ENCODE measurements at places on chromosomes 2 and 18.

GRCh38 chr2:130873700-130874346, 37.1 kb downstream of the ARHGEF4 start:
- peak; percentile 45 for DNase-seq

DNA sequence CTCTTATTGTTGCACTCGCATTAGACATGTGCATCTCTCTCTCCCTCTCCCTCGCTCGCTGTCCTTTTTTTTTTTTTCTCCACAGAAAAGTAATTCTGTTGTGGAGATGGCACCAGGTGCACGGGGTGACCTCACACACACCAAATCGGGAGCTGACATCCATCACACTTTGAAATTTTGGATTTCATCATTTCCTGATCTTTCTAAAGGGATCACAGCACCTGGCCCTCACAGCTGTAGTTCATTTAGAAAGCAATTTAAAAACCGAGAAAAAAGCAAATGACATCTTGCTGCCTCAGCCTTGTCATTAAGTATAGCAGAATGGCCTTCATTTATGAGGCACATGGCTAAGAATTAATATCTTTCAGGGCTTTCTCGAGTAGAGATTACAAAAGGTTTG, 717.2 kb downstream of the RNF144A start:
- DNase-seq, result no peak

DNA sequence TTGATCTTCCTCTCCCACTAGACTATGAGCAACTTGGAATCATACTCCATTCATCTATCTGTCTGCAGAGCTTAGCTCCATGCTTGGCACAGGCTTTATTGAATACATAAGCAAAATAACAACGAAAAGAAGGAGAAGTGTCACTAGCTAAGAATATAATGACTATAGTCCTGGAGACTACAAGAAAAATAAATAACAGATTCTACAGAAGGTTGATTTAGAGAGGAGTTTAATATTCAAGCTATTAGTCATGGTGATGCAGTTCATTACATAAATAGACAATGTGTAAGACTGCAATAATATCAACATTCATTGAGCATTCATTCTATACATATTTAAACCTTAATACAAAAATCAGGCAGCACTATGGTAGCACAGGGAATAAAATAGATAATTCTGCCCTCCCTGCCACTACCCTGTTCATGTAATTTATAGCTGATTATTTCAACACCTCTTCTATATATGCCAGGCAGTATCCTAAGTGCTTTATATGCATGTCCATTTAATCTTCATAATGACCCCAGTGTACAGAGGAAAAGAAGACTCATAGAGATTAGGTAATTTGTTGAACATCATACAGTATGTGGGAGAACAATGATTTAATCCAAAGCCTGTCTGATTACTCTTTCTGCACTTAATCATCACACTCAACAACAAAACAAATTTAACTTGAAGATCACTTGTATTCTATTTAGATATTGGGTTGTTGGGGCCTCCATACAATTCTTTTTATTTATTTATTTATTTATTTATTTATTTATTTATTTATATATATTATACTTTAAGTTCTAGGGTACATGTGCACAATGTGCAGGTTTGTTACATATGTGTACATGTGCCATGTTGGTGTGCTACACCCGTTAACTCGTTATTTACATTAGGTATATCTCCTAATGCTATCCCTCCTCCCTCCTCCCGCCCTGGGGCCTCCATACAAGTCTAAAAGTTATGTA, 165.3 kb downstream of the RNF152 start:
- peak; percentile 49 for DNase-seq

GRCh38 chr2:98664323-98664722, 55.9 kb downstream of the UNC50 start:
- DNase-seq, result peak; percentile 79

DNA sequence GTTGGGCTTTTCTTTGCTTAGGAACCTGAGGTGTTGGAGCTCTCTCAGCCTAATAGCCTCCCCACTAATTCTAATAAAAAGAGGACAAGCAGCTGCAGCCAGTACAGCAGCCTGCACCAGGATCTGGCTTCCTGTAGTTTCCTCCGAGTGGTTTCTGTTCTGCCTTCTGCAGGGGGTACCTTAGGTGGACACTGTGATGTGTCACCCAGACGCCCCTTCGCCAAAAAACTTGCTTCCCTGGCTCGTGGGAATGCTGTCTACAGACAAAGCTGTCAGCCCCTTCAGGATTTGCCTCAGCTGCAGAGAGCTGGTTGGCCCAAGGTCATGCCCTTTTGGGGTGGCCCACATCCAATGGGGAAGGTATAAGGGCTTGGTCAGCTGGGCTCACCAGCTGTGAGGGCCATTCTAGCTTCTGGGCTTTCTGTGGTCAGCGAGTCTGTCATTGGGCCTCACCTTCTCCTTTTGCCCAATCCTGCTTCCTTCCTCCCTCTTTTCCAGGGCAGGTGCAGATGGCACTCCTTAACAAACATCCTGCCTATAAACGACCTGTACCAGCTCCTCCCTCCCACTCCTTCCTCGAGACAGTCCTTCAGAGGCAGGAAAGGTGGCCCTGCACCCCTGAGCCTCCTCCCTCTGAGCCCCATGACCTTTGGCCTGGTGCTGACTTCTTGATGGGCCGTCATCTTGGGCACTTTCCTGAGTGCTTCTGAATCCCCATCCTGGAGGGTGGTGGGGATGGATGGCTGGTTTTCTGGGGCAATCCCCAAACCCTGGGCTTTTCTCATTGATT, 44.0 kb upstream of the ROCK2 start:
- no peak for DNase-seq

DNA sequence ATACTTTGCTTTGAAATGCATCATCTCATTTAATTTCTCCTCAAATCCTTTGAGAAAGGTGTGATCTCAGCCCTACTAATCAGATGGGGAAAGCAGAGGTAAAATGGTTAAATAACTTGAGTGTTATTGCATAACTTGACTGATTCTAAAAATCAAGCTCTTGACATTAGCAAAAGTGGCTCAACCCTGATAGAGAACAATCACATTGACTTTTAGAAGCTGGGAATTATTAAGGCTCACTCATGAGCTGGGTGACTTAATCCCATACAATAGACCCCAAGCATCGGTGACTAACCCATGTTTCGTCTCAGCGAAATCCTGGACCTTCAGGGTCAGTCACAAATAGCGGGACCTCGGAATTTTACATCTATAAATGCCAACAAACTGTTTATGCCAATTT, 378.9 kb downstream of the NBAS start:
- DNase-seq, result no peak

- DNase-seq, result no peak
Measured at GRCh38 chr18:60292186-60292585, 80.4 kb downstream of the MC4R start.

- DNase-seq, result no peak
Measured at GRCh38 chr2:109255654-109256053, 126.6 kb downstream of the SH3RF3 start.

DNA sequence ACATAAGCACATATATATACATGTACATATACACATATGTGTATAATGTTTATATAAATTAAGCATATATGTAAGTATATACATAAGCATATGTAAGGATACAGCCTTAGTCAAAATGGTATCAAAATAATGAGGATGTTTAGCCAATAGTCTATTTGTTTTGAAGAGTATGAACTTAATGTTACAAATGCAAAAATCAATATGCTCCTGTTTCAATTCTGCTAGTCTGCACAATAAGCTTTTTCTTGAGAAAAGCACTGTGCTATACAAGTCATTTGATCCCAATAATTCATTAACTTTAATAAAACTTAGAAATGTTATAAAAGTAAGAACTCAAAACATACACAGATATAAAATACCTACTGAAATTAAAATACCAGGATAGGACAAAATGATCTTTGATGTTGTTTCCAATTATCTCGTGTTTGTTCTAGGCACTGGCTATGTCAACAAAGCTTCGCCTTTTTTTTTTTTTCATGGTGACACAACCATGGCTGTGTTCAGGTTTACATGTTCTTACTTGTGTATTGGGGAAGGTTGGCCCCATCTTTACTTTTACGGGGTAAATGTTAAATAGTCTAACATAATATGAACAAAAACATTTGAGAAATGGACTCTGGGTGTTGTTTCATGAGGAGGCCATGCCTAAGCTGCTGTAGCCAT, 271.1 kb upstream of the CDH19 start:
- no peak for DNase-seq

- DNase-seq, result no peak
Measured at GRCh38 chr2:2742726-2743125, 411.7 kb upstream of the MYT1L start.

GRCh38 chr2:134869946-134870736, 31.7 kb downstream of the ACMSD start:
- no peak for DNase-seq

DNA sequence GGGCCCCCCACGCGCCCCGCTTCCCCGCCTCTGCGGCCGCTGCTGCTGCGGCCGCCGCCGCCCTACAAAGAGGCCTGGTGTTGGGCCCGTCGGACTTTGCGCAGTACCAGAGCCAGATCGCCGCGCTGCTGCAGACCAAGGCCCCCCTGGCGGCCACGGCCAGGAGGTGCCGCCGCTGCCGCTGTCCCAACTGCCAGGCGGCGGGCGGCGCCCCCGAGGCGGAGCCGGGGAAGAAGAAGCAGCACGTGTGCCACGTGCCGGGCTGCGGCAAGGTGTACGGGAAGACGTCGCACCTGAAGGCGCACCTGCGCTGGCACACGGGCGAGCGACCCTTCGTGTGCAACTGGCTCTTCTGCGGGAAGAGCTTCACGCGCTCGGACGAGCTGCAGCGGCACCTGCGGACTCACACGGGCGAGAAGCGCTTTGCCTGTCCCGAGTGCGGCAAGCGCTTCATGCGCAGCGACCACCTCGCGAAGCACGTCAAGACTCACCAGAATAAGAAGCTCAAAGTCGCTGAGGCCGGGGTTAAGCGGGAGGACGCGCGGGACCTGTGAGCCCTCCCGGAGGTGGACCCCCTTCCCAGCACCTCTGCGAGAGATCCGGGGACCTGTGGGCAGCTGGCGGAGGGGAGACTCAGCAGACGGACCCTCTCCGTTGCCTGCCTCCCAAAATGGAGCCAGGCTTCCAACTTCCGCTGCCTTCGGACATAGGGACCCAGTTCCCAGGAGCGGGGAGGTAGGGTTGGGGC, 1.9 kb downstream of the SP5 start:
- no peak for DNase-seq

- DNase-seq, result no peak
Measured at GRCh38 chr2:171420728-171421563, 12.8 kb downstream of the METTL8 start.

GRCh38 chr18:12515550-12515949, 107.8 kb downstream of the PRELID3A start:
- no peak for DNase-seq

- DNase-seq, result no peak
Measured at GRCh38 chr2:113263546-113263945, 15.2 kb downstream of the PAX8 start.

DNA sequence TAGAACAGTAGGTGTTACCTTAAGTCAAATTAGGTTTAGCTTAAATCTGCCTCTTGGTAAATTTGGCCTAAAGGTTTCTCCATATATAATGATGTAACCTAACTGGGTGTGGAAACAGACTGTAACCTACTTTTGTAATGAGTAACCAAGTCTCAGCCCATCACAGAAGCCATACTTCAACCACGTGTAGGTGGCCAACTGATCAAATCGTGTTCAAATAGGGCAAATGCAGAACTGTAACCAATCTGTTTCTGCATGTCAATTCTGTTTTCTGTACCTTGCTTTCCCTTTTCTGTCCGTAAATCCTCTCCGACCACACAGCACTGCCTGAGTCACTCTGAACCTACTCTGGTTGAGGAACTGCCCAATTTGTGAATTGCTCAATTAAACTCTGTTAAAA, 34.0 kb upstream of the PLA2R1 start:
- DNase-seq, result no peak

DNA sequence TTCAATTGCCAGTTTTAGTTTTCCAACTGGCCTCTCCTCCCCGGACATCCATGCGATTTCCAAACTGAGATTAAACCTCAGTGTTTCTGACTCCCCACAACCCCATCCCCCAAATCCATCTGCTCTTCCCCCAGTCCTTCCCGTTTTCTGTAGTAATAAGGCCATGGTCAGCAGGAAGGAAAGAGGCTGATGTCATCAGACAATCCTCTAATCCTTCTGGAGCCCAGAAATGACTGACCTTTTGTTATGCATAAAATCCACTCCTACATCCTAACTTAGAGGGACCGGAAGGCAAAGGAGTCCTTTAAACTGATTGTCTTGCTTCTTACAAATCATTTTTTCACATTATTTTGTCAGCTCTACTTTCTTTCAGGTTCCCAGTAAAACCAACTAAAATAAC, 155.8 kb downstream of the INO80D start:
- no peak for DNase-seq

DNA sequence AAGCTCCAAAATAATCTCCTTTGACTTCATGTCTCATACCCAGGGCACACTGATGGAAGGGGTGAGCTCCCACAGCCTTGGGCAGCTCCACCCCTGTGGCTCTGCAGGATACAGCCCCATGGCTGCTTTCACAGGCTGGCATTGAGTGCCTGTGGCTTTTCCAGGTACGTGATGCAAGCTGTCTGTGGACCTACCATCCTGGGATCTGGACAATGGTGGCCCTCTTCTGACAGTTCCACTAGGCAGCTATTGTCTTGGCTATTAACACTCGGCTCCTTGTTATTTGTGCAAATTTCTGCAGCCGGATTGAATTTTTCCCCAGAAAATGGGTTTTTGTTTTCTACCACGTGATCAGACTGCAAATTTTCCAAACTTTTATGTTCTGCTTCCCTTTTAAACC, 634.2 kb downstream of the TSN start:
- DNase-seq, result no peak

- peak; percentile 80 for DNase-seq
Measured at GRCh38 chr18:475202-476031, 25.1 kb downstream of the COLEC12 start.

GRCh38 chr2:199624958-199625357, 167.2 kb upstream of the SATB2 start:
- no peak for DNase-seq

- no peak for DNase-seq
Measured at GRCh38 chr2:64760128-64760527, 106.4 kb upstream of the SERTAD2 start.

DNA sequence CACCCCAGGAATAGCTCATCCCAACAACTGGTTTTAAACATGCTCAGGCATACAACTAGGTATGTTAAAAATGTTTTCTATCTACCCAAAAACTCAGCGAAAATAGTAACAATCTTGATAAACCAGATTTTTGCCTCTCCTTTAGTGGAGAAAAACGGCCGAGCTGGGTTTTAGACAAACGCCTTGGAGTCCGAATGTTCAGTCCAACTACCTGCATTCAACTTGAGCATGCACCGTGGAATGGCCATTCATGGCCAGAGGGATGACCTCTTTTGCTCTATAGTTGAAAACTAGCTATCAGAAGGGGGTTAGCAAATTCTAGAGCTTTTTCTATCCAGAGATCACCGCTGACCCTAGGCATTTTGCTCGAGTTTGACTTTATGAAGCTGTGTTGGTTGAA, 30.8 kb downstream of the PDIA6 start:
- DNase-seq, result no peak
